ENCODE measurements at places on chromosomes 2 and 18. TPM values are rescaled to one million over a fixed set of nuclear protein-coding genes. Genes with fewer than 3 reads are reported as not detected.

Gene SF3B6
- 181 TPM for polyA plus RNA-seq

DNA sequence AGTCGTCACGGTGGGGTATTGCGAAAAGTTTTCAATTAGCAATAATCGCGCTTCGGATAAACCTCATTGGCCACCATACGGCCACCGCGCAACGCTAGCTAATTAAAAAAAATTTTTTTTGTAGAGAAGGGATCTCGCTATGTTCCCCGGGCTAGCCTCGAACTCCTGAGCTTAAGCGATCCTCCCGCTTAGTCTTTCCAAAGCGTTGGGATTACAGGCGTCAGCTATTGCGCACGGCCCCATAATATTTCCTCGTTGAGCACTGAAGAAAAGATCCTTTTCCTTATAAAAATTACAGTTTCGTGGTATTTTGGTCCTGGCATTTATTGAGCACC is 759 bp upstream of the ACTR1B start:
- peaks cover 30% of the 10 kb centered on the region for H3K4me1 ChIP-seq
- peaks cover 7% of the 10 kb centered on the region for H3K36me3 ChIP-seq
- no peak for DNase-seq
- peak overlapping the region; percentile 85 for H3K4me3 ChIP-seq

Gene GKN2
- polyA plus RNA-seq = not detected

Gene EFHD1
- 1.6 TPM for polyA plus RNA-seq

- no peak for DNase-seq
- no peak overlapping the region for H3K4me3 ChIP-seq
- no peaks in the 10 kb centered on the region for H3K4me1 ChIP-seq
- no peak overlapping the region for H3K27ac ChIP-seq
- no peaks in the 10 kb centered on the region for H3K36me3 ChIP-seq
Observed at GRCh38 chr2:190183539-190183938, 121.0 kb upstream of the MSTN start.

Gene KATNAL2
- 0.54 TPM for polyA plus RNA-seq
